ENCODE measurements at places on chromosomes 5 and 9. TPM values are rescaled to one million over a fixed set of nuclear protein-coding genes. Genes with fewer than 3 reads are reported as not detected.

The IFNB1 gene
- total RNA-seq, result not detected

The MUSK gene
- total RNA-seq, result not detected

The ADRB2 gene
- 0.81 TPM for total RNA-seq

The SH3TC2 gene
- total RNA-seq, result not detected

The NR2F1-AS1 gene
- total RNA-seq, result not detected

The CAVIN4 gene
- 0.12 TPM for total RNA-seq

The TXNDC8 gene
- total RNA-seq, result not detected

The ZNF367 gene
- 18.7 TPM for total RNA-seq

The LEAP2 gene
- 3.8 TPM for total RNA-seq

The VLDLR gene
- 4.2 TPM for total RNA-seq

The SHC3 gene
- total RNA-seq, result not detected

The PROB1 gene
- 5.2 TPM for total RNA-seq

The PARP8 gene
- 91.4 TPM for total RNA-seq

The BAAT gene
- not detected for total RNA-seq

The PKD2L2 gene
- total RNA-seq, result not detected

The PCDHB4 gene
- not detected for total RNA-seq

The ABO gene
- total RNA-seq, result 2.1 TPM

The SEMA6A gene
- 0.15 TPM for total RNA-seq

The SHROOM1 gene
- total RNA-seq, result 4.2 TPM

The GGTA1 gene
- 0.20 TPM for total RNA-seq

The EIF4E1B gene
- not detected for total RNA-seq

The MYOZ3 gene
- total RNA-seq, result not detected

The DMRT3 gene
- not detected for total RNA-seq

The CDC20B gene
- total RNA-seq, result 0.17 TPM

The PCDHGA11 gene
- 0.32 TPM for total RNA-seq

The SLC34A1 gene
- total RNA-seq, result 0.32 TPM

The IFNK gene
- not detected for total RNA-seq

The KIF20A gene
- 33.3 TPM for total RNA-seq

The CCDC192 gene
- total RNA-seq, result not detected

The PCDHA6 gene
- total RNA-seq, result not detected

The SPATA31E1 gene
- total RNA-seq, result not detected

The MCIDAS gene
- total RNA-seq, result not detected
